ENCODE measurements at places on chromosomes 11 and 22.

- no peak for DNase-seq
Measured at GRCh38 chr11:64764040-64764611, 4.4 kb upstream of the PYGM start.

- no peak for DNase-seq
Measured at GRCh38 chr11:64098318-64098831, 62.6 kb downstream of the FLRT1 start.

- DNase-seq: no peak
Measured at GRCh38 chr11:65069217-65069616, 10.9 kb upstream of the NAALADL1 start.

DNA sequence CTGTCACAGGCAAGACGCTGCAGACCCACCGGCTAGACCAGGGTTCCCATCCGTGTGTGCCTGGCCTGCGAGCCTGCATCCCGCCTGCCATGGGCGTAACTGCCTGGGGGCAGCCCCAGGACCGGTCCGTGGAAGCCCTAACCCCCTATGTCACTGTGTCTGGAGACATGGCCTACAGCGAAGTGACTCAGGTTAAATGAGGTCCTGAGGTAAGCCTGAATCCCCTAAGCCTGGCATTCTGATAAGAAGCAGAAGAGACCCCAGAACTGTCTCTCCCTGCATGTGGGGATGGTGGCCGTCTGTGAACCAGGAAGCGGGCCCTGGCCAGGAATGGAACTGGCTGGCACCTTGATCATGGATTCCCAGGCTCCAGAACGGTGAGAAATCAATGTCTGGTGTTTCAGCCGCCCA is 570.1 kb downstream of the BRD1 start:
- DNase-seq: no peak

DNA sequence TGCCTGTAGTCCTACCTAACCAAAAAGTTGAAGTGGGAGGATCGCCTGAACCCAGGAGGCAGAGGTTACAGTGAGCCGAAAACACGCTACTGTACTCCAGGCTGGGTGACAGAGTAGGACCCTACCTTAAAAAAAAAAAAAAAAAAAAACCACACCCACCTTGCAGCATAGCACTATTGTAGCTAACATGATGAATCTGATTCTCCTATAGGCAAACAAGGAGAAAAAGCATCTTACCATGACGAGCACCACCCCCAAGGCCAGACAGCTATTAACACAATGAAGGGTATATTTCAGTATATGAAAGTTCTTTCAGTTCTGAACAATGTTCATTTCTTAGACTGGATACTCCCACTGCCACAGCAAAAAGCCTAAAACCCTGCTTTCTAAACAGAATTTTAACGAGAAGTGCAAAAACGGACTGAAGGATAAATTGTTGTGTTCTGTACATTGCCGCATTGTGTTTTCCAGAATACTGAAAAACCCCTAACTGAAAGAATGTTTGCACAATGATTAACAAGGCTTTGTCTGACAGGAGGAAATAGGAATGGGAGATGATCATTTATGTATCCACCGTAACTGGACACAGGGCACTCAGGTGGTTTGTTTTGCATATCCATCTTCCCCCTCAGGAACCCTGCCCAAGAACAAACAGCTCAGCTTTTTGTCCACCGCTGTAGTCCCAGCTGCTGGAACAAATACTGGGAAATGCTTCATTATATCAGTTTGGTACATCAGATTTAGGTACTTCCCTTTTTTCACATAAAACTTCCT is 8.9 kb downstream of the PISD start:
- peak; percentile 32 for DNase-seq

- DNase-seq: no peak
Measured at GRCh38 chr11:75339685-75340409, 11.6 kb downstream of the ARRB1 start.

DNA sequence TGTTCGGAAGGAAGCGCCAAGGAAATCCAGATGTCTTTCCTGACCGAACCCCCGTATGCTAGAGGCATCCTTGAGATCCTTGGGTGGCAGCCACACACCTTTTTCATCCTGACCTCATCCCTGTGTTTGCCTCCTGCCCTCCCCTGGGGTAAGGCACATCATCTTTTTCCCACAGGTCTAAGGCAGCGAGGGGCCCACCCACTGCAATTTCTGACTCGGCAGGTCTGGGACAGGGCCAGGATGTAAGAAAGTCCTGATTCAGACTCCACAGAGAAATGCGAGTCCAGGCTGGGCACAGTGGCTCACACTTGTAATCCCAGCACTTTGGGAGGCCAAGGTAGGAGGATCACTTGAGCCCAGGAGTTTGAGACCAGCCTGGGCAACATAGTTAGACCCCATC is 10.5 kb downstream of the ZMAT5 start:
- DNase-seq: no peak

DNA sequence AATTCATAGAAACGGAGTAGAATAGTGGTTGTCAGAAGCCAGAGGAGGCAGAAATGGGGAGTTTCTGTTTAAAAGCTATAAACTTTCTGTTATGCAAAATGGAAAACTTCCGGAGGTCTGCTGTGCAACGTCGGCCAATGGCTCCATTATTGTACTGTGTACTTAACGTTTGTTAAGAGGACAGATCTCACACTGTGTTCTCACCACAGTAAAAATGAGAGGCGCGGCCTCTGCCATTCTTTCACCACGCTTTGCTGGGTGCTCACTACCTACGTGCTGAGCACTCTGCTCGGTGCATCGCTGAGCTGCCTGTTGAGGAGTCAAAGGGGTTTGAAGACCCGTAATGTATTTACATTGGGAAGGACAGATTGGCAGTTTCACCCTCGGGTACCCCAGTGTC is 218.8 kb upstream of the B3GAT1 start:
- no peak for DNase-seq

DNA sequence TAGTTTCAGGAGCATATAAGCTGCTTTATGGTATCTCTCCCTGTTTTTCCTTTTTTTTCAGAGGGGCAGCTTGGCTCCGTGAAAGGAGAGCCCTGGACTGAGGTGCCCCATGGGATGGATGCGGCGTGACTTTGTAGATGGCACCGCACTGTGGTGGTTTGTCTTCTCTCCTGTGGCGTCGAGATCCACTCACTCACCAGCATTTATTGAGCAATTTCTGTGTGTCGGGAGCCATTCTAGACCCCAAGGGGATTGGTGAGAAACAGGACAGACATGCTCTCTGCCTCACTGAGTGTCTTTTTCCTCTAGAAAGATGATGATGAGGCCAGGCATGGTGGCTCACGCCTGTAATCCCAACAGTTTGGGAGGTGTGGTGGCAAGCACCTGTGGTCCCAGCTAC is 55.9 kb upstream of the PHF21B start:
- DNase-seq: no peak

DNA sequence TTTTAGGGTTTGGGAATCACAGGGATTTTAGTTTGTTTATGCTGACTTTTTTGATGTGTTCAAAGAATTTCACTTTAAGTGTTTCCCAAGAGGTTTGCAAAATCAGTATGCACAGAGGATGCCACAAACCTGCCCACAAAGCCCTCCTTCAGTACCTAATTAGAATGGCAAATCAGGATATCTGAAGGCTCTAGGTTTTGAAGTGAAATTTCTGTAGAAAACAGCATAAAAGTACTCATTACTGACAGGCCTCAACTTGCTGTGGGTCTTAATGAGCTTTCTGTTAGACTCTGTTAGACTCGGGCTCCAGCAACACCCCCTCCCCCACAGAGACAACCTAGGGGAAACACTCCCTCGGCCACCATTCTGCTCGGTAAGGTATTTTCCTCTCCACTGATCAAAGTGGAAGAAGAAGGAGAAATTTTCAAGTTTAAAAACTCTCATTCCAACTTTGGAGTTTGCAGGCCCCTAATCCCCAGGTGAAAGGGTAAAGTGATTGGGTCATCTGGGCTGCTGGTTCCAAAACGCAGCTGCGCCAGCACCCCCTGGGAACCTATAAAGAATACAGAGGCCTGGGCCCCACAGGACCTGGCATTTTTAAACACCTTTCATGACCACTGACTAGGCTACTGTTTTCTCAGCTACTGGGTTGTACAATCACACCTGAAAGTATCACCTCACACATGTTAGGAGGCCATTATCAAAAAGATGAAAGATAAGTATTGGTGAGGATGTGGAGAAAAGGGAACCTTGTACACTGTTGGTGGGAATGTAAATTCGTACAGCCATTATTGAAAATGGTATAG is 67.5 kb downstream of the PLEKHA7 start:
- DNase-seq: no peak

GRCh38 chr11:23797624-23798419 is 699.0 kb upstream of the LUZP2 start:
- no peak for DNase-seq

DNA sequence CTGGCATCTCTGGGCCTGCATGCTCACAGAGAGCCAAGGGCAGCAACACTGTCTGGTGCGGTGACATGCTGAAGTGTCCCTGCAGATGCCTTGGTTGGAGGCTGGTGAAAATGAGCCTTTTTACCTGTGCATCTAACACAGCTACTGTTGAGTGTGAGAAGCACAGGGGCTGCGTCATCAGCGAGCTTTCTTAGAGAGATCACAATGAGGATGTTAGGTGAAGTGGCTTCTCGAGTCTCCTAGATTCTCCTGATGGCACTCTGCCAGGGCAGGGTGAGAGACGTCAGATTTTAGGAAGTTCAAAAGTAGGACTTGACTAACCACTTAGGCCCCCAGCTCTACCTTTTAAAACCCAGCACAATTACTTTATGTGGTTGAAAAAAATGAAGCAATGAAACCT is 3.6 kb upstream of the SLC15A3 start:
- DNase-seq: no peak

DNA sequence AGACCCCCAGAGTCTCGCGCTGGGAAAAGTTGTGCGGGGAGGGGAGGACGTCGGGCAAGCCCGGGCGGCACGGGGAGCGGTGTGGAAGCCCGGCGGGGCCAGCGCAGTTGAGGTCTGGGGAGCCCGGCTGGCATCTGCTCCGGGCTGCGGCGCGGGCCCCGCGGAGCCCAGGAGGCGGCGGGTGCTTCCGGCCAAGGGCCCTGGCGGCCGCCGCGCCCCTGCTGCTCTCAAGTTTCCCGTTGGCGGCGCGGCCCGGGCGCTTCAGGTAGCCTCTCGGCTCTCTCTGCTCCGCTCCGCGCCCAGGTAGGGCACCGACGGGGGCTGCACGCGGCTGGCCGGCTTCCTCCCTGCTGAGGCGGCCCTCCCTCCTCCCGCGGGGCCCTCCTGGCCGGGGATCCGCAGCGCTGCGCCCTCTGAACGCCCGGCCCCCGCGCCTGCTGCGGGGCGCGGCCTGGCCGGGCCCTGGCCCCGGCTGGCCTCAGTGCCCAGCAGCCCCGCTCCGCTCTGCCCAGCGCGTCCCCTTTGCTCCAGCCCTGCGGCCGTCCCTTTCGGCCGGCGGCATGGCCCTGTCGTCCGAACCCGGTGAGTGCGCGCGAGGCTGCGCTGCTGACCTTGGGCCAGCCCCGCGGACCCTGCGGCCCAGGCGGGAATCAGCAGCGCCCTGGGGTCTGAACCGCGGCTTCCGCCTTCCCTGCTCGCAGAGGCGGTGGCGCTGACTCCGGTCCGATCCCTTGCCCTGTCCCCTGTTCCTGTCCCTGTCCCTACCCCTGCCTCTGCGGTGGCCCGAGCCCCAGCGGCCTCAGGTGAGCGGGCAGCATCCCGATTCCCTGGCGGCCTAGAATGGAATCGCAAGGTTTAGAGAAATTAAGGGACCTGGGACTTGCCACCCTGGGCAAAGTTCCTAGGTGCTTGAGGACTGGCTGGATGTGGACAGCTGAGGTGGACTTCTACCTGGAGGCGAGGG is 4.3 kb upstream of the AMPD3 start:
- peak; percentile 45 for DNase-seq

DNA sequence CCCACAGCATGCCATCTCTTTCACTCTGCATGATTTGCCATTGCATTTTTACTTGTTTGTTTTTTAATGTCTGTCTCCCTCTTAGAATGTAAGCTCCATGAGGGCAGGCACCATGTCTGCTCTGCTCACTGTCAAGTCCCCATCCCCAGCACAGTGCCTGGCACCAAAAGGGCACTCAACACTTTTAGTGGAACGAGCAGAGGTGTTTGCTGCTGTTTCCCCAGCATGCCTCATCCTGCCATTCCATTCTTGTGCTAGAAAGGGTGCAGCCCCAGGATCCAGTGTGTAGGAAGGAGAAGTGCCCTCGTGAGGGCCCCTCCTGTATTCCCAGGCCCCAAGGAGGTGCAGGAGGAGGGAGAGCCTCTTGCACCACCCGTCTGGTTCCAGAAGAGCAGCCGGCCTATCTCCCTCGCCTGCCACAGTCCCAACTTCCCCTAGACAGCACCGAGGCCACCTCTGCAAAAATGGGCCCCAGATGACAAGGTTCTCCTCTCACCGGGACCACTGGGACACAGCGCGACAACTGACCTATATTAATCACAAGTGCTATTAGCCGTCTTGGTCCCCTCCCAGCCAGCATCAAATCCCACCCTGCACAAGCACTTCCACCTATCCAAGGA is 33.3 kb upstream of the CACNG2 start:
- DNase-seq: no peak

GRCh38 chr22:17390087-17390486 is 20.8 kb downstream of the CECR2 start:
- no peak for DNase-seq

- no peak for DNase-seq
Measured at GRCh38 chr22:32380991-32381390, 23.3 kb downstream of the RFPL3 start.

DNA sequence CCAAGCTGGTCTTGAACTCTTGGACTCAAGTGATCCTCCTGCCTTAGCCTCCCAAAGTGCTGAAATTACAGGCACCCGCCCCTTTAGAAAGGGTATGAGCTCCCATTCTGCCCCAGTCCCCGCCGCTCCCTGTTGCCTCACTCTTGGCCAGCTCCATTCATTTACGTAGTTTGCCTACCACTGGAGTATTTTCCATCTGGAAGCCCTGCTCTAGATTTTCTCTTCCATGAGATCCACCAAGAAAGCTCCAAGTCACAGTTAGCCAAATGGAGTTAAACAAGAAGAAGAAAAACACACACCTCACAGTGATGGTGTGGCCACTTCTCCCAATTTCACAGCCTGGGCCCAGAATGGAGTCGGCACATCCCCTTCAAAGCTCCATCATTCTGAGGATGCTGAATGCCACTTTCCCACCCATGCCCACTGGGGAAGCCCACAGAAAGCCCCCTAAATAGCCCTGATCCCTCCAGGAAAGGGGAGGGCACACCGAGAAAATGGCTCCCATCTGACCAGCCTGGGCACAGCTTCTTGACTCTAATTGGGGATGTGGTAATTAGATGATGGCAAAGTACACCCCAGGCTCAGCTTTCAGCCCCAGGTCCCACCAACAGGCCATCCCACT is 381.2 kb downstream of the MN1 start:
- DNase-seq: no peak

DNA sequence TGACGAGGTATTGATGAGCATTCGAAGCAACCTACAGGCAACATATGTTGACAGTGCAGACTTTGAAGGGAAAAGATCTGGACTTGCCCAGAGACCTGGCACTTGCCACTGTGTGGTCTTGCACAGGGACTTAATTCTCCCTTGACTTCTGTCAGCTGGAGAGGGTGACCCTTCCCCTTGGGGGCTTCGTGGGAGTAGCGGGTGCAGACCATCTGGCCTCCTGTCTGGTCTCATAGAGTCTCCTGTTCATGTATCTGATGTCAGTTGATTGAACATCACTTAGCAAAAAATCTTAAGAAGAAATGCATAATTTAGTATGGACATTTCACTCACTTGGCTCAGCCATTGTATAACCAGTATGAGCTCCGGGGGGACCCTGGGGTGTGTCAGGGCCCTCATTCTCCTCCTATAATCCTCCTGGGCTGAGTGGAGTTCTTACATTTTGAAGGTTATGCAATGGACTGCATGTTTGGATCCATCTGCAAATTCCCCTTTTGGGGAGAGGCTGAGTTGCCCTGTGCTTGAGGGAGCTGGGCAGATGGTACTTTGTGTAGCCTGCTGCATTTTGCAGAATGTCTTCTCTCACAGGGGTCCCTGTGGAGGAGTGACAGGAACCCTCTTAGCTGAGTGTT is 13.0 kb downstream of the BCR start:
- no peak for DNase-seq

- DNase-seq: no peak
Measured at GRCh38 chr11:17651061-17651460, 68.3 kb upstream of the MYOD1 start.

Data from NCI-H748 treated with DMSO at 0.1 percent for 48 hours (cell line).